CD4-positive, alpha-beta T cell treated with Interleukin-21 for 1 hour (primary cell): ENCODE measurements at places on chromosomes 2 and 18.

- DNase-seq, result no peak
Observed at GRCh38 chr2:33931164-33931563, 332.1 kb upstream of the FAM98A start.

DNA sequence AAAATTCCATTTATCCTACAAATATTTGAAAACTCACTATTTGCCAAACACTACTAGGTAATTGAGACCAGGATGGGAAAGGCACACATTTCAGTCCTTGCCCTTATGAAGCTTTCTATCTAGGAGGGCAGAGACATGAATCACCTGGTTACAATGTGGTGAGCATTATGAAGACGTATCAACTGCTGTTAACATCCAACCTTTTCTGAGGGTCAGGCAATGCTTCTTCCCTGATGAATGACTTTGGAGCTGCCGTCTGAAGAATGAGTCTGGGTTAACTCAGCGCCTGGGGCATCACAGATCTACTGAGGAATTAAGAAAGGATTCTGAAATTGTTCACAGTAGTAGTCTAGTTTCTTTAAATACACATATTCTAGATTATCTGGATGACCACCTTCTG, 62.1 kb upstream of the NOSTRIN start:
- DNase-seq, result no peak

DNA sequence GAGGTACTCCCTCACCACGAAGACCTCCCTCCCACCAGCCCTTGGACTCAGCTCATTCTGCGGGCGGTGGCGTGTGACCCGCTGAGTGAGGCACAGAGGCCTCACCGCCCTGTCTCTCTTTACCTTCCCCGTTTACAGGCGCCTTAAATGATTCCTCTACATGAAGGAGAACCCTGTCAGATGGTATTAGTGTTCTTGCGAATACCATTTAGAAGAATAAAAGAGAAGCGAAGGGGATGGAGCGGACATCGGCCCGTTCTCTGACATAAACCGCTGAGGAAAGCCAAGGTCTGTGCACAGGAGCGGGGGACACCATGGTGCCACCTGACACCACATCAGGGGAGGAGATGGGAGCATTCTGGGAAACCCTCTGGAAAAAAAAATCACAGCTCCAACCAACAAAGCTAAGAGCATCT, 179.8 kb downstream of the HDAC4 start:
- no peak for DNase-seq

- no peak for DNase-seq
Observed at GRCh38 chr2:161085149-161085548, 75.1 kb upstream of the TANK start.

- no peak for DNase-seq
Observed at GRCh38 chr2:148614014-148614321, 30.6 kb upstream of the EPC2 start.

GRCh38 chr18:36650266-36650665, 178.5 kb downstream of the TPGS2 start:
- no peak for DNase-seq

GRCh38 chr18:35826477-35826876, 146.0 kb upstream of the RMP24 start:
- no peak for DNase-seq

- DNase-seq, result no peak
Observed at GRCh38 chr18:56580026-56580425, 58.4 kb downstream of the TXNL1 start.

DNA sequence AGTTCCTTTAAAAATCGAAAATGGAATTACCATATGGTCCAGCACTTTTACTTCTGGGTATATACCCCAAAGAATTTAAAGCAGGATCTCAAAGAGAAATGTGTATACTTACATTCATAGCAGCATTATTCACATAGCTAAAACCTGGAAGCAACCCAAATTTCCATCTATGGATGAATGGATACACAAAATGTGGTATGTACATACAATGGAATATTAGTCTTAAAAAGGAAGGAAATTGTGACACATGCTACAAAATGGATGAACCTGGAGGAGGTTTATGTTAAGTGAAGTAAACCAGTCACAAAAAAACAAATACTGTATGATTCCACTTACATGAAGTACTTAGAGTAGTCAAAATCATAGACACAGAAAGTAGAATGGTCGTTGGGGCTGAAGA, 147.9 kb upstream of the LTBP1 start:
- no peak for DNase-seq

DNA sequence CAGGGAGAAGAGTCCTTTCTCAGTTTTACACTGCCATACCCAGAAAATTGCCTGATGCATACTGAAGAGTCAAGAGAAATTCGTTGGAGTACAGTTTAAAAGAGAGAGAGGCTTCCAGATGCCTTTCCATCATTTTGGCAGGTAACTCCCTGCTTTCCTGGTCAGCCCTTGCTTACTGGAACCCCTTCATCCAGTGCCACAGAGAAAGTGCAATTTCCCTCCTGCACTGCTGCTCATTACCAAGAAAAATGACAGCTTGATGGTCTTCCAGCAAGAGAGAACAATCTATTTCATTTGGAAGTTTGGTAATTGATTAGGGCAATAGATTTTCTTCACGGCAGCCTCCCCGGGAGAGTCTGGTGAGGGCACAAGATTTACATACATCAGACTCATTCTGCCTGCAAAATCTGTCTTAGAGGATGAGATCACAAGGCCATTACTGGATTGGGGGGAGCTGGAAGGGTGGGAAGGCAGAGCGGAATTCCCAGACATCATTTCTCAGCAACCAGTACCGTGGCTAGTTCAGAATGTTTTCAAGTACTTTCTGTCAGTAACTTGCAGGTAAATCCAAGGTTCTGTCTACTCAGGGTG, 102.8 kb upstream of the SLC14A2 start:
- DNase-seq, result no peak

GRCh38 chr2:100250645-100251044, 71.7 kb downstream of the LONRF2 start:
- DNase-seq, result no peak

GRCh38 chr2:219830353-219830738, 202.9 kb downstream of the SLC4A3 start:
- DNase-seq, result no peak

DNA sequence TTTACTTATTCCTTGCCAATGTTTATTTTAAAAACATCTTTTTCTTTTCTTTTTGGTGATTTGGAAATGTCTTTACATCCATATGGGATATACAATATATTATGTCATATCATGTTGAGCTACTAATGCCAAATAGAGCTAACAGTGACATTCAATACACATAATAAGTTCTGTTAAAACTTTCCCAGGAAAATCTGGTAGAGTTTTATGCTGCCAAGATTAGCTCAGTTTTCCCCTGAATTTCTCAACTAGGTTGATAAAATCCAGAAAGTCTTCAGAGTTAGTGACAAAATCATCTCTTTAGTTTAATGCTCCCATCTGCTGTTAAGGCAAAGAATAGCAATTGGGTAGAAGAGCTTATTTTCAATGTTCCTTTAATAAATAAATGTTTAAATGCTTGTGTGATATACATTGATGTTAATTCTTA, 9.9 kb downstream of the COL3A1 start:
- DNase-seq, result no peak

- DNase-seq, result no peak
Observed at GRCh38 chr18:31576670-31577069, 15.0 kb upstream of the TTR start.

DNA sequence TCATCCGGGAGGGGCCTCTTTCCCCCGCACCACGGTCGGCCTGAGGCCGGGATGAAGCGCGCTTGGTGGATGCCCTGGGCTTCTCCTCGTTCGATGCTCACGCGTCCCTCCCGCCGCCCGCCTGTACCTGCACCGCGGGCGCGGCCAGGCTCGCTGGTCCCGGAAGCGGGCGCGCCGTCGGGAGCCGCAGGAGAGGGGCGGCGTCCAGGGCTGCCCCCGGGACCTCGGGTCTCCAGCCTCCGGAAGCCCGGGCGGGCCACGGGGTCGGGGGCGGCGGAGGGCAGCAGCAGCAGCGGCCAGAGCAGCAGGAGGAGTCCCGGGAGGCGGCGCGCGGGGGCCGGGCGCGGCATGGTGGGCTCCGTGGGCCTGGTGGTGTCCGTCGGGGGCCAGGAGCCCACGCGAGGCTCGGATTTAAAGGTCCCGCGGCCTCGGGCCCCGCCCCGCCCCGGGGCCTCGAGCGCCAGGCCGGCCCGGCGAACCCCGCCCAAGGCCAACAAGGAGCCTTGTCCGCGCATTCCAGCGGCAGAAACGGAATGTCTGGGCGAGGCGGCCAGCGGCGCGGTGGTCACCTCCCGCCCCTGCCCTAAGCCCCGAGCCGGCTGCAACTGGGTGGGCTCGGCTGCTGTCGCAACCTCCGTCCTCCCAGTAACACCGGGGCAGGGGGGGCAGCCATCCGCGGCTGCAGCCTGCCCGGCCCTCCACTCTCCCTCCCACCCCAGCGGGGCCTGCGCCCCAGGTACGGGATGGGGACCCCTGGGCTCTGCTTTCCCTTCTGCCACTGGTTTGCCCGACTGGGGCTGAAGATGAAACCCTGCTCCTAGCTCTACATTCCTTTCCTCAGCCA, at the start of gene MATN3:
TSS of gene MATN3 (minus strand) at position 387 of the 844 bp plus-strand sequence. CDS start at position 350, 37 bp downstream.
- no peak for DNase-seq

DNA sequence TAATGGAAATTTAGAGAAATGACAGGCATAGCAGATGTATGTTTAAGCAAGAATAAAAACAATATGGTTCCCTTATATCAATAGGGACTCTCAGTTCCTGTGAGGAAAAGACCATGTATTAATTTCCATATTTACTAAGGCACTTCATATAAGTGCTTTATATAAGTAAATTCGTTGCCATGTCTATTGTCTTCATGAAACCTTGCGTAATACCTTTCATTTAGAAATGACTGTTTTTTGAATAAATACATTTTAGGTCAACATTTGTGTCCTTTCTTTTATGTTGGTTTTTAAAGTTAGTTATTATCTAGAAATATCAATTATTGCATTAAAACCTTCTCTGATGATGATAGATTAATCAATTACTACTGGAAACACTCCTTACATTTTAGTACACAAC, 83.3 kb downstream of the KCNS3 start:
- DNase-seq, result no peak

DNA sequence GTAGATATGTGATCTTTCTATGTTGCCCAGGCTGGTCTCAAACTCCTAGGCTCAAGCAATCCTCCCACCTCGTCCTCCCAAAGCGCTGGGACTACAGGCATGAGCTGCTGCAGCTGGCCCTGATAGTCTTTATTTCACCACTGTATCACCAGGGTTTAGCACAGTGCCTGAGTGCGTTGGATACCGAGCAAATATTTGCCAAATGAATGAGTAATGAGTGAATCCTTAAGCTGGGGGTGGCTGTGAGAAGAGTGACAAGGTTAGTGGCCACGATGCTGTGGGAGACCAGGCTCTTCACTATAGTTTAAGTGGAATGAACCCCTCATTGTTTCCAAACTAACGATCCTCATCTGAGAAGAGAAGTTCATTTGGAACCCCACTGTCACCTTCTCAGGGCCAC, 60.8 kb upstream of the FAM136A start:
- no peak for DNase-seq

GRCh38 chr2:199784512-199784911, 66.5 kb downstream of the FTCDNL1 start:
- DNase-seq, result no peak

GRCh38 chr2:46988733-46989481, 73.3 kb upstream of the MCFD2 start:
- DNase-seq, result no peak
